ENCODE measurements at places on chromosomes 16 and 17.

- DNase-seq = no peak
Observed at GRCh38 chr16:19167710-19168370, at the start of gene SYT17. Gene SYT17 (plus strand): TSS chr16:19168240. CDS start chr16:19168647, 407 bp downstream.

DNA sequence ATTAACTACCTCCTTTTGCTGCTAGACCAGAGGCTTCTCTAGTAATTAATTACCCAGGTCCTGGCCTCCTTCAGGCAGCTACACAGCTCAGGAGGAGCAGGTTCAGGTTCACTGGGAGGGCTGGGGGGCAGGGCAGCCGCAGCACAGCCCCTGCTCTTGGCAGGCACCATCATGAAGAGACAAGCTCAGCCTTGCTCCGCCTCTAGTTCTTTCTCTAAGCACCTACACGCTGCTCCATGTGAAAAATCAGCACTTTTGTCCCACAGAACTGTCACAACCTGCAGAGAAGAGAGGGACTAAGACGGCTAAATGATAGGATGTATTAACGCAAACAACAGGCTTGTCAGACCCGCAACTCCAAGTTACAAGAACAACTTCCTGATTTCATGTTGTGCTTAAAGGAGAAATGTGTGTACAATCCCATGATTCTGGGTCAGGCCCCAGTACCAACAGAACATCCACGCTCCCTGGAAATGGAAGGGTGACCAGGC lies 53.4 kb downstream of the GRB2 start:
- no peak for DNase-seq

DNA sequence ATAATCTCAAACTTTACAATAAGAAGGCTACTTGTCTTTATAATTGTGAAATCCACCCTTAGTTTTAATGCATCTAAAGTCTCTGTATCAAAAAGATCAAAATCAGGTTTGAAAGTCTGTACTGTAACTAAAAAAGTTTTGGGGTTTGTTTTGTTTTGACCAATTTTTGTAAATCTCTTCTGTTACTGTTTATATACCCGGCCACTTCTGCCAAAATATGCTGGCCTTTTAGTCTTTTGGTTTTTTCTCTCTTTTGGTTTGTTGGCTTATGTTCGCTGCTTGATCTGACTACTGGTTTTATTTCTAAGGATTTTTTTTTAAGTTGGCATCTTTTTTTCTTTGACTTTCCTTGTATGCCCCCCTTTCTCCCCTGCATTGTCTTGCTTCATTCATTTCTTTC lies 655.2 kb downstream of the MAF start:
- no peak for DNase-seq

DNA sequence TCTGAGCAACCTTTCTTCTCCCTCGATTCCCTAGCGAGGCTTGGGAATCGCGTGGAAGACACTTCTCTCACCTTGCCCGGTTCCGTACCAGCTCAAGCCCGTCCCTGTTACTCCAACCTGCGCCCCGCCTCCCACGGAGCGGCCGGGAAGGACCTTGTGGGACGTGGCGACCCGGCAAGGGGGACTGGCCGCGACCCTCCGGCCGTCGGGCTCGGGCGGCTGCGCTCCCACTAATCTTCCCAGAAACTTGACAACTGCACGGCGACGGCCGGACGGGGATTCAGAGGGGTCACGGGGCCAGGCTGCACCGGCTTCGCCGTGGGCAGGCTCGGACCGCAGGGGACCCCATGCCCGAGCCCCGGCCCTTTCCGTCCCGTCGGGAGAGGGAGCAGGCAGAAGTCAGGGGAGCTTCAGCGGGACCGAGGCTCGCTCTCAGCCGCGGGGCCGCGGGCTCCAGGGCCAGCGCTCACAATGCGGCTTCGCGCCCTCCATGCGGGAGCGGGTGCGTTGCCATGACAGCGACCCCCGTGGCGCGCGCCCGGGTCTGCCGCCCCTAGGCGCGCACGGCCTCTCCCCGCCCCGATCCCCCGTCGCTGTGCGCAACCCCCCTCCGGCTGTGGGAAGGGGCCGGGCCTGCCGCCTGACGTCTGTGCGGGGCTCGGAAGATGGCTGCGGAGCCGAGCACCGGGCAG lies at the start of gene SGSM2:
Gene SGSM2 (plus strand): TSS at position 650 of the 692 bp plus-strand sequence. CDS start 188 bp downstream, outside the sequence.
- peak; percentile 60 for DNase-seq

- DNase-seq = no peak
Observed at GRCh38 chr16:86195863-86196630, 297.1 kb downstream of the IRF8 start.

DNA sequence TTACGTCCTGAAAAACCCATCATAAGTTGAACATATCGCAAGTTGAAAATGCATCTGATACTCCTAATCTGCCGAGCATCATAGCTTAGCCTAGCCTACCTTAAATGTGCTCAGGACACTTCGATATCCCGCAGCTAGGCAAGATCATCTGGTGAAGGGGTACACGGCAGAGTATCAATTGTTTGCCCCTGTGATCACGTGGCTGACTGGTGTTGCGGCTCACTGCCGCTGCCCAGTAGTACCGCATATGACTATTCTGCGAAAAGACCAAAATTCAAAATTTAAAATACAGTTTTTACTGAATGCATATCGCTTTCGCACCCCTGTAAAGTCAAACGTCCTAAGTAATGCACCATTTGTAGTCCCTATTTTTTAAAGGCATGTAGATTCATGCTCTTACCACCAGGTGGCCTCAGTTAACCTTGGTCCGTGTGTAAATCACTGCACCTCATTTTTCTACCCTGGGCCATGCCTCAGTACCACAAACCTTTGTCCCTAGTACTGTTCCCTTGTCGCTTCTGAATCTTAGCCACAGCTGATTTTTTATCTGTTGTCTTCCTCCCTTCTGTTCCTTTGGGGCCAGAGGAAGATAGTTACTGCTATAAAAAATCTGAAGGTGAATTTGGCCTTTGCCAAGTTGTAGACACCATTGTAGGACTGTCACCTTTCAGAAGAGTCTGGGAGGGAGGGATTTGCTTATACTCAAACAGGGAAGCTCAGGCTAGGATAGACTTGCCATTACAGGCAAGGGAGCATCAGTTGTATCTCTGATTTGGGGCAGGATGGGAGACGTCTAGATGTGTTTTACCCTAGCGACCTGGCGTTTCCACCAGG lies 34.4 kb downstream of the WWP2 start:
- DNase-seq = peak; percentile 2

DNA sequence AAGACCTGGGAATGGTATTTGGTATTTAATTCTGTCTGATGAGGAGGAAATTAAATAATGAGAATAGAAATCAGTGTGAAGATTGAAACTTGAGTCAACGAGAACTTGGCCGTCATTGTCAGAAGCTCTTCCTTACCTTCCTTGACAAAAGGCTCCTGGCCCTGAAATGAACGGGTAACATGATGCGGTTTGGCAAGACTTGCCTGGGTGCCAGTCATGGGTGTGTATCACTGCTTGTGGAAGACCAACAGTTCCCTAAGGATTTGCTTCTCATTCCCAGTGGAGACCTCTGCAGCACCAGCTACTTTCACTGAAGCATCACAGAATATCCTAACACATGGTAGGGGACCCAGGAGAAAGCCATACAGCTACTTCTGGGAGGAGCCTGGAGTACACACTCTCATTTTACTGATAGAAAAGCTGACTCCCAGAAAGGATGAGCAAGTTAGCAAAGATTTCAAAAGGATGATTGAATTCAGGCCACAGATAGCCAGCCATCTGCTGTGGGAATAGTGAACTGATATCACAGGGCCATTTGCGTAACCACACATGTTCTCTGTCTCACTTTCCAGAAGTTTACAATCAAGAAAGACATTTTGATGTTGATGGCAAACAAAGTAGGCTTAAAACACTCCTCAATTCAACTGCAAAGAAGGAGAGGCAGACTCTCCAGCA lies 258.1 kb upstream of the SALL1 start:
- DNase-seq = no peak

GRCh38 chr17:55735731-55736405 lies 13.2 kb upstream of the TMEM100 start:
- DNase-seq = peak; percentile 4

DNA sequence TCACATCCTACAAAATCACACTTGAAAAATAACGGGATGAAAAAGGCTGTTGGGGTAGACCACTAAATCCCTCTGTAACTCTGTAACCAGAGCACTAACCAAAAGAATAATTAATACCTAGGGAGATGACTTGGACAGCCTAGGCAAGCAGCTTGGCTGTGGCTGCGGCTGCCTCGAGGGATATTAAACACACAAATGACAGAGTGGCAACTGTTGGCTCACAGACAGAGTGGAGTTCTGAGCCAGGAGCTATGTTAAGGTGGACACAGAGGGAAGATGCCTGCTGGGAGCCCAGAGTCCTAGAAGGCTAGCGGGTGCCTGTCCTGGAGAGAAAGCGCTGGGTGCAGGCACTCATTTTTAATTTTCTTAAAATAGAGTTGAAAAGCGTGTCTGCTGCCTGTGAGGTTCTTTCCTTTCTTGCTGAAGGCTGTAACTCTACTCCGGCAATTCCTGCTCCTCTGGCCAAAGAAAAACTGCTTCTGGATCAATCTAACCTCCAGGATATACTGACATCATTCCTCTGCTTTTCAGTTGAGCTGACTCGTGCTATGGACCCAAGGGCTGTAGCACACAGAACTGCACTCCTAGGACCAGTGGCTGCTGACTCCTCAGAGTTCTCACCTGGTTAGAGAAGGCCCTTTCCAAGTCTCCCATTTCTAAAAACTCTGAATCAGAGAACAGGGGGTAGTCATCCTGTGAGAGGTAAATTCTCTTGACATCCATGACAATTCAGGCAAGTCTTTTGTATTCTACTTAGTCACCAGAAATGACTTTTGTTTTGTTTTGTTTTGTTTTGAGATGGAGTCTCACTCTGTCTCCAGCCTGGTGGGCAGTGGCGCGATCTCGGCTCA lies 147.9 kb downstream of the STX8 start:
- no peak for DNase-seq

GRCh38 chr17:41338961-41339485 lies 11.6 kb downstream of the KRT33A start:
- peak; percentile 26 for DNase-seq

DNA sequence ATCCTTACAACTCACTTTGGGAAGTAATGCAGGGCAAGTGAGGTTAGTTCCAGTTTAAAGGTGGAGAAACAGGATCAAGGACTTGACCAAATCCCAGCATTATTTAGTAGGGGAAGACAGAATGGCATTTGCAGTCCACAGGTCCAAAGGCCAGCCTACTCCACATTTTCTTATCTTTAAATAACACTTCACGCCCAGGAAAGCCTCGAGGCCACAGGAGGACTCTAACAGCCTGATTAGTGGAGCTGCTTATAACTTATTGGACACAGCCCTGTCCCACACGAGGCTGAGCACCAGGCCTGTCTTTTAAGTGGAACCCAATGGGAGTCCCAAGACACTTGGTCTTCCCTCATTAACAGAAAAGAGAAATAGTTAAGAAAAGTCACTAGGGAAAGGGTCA lies 12.1 kb upstream of the HYDIN start:
- DNase-seq = no peak

DNA sequence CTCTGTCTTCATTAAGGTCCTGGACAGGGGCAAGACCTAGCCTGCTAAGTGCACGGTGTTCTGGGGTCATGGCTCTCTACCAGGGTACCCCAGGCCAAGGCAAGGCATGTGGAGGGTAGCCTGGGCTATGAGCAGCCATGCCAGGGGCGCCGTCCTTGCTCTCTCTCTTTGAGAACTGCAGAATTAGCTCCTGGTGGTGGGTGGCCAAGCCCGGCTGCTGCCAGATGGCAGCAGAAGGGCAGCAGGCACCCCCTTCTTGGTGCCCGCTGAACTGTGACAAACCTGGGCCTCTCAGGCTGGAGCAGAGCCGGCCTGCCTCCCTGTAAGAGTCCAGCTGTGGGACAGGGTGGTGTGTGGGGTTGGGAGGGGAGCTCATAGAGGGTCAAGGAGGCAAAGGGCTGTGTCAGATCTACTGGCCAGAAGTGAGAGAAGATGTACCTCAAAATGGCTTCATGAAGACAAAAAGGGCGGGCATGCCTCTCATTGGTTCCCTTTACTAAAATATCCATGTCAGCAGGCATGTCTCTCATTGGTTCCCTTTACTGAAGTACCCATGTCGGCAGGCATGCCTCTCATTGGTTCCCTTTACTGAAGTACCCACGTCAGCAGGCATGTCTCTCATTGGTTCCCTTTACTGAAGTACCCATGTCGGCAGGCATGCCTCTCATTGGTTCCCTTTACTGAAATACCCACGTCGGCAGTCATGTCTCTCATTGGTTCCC lies 81.7 kb upstream of the SDK2 start:
- no peak for DNase-seq

DNA sequence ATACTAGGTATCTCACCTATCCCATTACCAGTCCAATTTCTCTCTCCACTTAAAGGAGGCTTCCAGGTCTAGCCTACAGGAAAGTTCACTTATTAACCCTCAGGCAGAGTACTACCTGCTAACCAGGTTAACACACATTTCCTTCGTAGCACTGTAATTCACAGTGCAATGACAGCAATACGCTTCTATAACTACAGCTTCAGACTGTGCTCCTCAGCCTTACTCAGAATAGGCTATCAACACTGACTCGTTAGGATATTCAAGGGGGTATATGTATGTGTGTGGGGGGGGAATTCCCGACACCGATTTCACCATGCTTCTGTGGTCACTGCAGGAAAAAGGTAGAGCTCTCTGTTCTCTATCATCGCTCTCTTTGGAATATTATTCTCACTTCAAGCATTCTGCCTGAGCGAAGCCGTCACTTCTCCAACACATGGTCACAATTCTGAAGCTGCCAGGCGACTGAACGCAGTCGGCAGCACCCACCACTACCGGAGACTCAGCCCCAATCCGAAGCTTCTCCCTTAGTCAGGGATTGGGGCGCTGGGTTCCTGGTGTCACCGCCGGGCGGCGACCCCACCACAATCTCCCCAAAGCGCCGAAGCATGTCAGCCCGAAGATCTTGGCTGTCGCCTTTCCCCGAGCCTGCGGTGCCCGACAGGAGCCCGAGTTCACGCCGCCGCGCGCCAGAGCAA lies 618 bp downstream of the GGA3 start:
- peak; percentile 60 for DNase-seq

DNA sequence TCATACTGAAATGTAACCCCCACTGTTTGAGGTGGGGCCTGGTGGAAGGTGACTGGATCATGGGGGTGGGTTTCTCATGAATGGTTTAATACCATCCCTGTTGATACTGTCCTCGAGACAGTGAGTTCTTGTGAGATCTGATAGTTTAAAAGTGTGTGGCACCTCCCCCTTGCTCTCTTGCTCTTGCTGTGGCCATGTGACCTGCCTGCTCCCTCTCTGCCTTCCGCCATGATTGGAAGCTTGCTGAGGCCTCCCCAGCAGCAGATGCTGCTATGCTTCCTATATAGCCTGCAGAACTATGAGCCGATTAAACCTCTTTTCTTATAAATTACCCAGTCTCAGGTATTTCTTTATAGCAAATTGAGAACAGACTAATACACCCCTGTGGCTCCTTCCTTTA lies 40.6 kb downstream of the STAT3 start:
- no peak for DNase-seq

GRCh38 chr17:19579192-19579761 lies 45.6 kb downstream of the SLC47A1 start:
- no peak for DNase-seq

- no peak for DNase-seq
Observed at GRCh38 chr16:17461951-17462729, 8.6 kb downstream of the XYLT1 start.

DNA sequence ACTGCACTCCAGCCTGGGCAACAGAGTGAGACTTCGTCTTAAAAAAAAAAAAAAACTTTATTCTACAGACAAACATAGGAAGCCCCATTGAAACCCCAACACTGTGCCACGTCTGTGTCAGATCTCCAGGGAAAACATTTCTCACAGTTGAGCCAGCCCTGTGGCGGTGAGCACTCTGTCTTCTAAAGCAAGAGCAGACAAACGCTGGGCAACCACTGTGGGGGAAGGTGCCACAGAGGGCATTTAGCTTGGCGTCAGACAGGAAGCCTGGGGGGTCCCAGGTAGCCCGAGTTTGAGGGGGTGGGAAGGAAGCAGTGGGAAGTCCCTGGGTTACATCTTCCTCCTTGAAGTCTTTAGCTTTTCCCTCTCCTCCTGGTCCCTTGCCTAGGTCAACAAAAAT lies 16.0 kb downstream of the C17orf100 start:
- DNase-seq = no peak
